Cerebellar cortex (tissue), 1 donor: ENCODE measurements at places on chromosomes 5 and 9.

- no peak for DNase-seq
Measured at GRCh38 chr9:121349009-121349408, 21.0 kb downstream of the STOM start.

DNA sequence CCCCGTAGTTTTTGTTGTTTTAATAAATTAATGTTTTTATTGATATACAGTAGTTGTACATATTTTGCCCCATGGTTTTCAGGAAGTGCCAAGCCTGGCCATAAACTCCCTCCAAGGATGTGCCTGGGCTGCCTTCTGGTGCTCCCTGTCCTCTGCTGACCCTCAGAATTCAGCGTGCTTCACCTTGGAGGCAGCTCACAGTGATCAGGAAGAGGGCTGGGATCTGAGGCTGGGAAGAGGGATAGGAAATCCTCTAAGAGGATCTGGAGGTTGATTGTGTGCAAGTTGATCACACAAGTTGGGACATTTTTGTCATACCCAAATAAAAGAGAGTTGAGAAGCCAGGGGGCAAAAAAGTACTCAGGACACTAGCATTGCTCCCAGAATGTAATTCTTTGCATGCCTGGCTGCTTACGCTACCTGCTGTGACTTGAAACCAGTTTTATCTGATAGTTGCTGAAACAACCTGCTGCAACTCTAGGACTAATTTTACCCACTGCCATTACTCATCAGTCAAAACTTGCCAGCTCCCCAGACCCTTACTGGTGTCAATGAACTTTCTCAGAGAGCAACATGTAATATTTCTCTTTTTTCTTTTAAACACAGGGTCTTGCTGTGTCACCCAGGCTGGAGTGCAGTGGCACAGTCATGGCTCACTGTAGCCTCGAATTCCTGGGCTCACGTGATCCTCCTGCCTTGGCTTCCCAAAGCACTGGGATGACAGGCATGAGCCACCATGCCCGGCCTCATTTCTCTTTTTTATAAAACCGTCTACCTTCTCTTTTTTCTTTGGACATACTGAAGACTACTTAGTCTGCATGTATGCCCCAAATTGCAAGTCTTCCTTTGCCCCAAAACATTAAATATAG lies 29.0 kb downstream of the PDE6A start:
- DNase-seq = no peak

DNA sequence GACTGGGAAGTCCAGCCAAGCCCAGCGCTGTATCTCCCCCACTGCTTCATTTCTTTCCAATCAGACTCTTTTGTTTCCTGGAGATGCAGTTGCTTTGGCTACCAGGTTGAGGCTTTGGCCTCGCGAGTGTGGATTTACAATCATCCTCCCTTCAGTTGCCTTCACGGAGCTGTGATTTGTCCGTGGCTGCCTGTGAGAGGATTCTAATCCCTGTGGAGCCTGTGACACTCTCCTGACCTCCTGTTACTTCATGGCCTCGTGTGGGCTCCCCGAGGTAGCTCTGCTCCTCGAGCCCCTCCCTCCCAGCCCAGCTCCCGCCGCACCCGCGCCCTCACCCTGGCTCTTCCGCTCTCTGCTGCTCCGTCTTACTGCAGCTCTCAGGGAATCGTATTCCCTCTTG lies 107.2 kb upstream of the STC2 start:
- no peak for DNase-seq

DNA sequence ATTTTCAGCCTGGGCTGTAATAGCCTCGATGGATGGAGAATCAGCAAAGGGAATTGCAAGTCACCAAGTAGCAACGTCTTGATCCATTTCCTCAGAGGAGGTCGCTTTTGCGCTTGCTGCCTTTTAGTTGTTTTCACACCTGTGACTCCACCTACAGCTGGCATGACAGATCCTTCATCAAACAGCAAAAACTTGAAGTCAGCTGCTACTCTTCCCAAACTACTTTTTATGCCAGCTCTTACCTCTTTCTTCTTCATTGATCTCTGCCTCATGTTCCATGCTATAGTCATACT lies 107.7 kb downstream of the MAT2B start:
- no peak for DNase-seq

DNA sequence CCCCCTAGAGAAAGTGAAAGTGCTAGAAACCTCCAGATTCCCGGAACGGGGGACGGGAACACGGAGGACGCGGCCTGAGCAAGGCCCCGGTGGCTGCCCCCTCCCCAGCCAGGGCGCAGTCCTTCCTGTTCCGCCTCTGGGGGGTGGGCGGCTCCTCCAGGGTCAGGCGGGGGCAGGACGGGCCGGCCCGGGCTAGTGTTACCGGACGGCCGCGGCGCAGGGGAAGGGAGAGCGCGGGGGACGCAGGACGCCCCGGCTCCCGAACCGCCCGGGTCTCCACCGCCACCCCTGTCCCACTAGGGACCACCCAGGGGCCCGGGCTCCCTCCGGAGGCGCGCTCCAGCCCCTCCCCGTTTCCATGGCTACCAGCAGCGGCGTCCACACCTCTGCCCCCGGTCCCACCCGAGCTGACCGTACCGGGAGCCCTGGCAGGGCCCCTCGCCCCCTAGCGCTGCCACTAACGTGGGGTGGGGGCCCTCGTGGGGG lies 579 bp downstream of the SLC12A7 start:
- no peak for DNase-seq

- no peak for DNase-seq
Measured at GRCh38 chr9:108290839-108291585, 564.8 kb downstream of the ACTL7B start.

DNA sequence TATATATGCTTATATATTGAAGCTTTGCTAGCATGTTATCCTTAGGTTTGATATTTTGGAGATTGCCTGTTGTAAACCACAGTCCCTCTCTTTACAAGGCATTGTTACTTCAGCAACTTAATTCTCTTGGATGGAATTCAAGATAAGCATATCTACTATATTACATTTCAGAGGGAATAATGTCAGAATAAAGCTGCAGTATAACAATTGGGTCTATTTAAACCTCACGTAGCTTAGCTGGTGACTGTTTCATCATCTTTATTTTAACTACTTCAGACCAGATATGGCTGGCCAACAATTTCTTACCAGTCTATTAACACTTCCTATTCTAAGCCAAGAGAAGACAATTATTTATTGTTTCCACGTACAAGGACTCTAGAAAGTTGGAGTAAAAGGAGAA lies 27.1 kb downstream of the ZCCHC10 start:
- no peak for DNase-seq

DNA sequence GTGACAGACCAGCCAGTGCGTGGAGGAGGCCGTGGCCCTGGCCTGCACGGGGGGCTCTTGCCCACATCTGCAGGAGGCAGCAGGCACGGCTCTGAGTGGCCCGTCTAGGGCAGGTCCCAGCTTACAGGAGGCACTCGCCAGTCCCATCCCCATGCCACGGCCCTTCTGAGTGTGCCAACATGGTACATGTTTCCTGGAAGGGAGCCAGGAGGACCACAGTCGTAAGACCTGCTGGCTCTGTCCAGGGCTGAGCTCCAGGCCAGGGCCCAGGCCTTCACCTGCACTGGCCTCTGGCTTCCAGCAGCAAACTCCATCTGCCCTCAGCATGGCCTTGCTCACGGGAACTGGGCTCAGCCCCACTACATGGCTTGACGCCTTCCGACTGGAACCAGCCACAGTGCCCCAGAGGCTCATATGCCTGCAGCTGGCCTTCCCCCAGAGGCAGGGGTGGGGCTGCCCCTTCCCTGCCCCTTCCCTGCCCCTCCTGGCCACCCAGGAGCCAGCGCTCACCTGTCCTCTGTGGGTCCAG lies 3.8 kb downstream of the NKD2 start:
- no peak for DNase-seq

GRCh38 chr9:104027295-104027694 lies 66.8 kb upstream of the SMC2 start:
- DNase-seq = no peak

- DNase-seq = no peak
Measured at GRCh38 chr9:2602704-2603116, 18.9 kb upstream of the VLDLR start.

GRCh38 chr5:132420706-132421272 lies 51.3 kb downstream of the SLC22A5 start:
- DNase-seq = no peak

DNA sequence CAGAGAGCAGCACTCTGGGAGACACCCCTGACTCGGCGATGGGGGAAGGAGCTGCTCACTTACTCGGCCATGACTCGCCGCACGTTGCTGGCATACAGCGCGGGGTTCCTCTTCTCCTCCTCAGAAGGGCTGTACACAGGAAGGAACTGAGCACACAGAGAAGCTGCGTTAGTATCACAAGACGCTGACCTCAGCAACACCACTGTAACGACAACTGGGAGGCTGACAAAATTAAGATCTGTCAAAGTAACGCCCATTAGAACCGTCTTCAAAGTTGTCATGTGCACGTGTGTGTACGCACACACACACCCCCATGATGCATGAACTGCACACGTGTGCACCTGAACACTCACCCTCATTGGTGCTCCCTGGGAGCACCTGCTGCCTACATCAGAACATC lies 32.1 kb upstream of the SLC6A3 start:
- DNase-seq = no peak

DNA sequence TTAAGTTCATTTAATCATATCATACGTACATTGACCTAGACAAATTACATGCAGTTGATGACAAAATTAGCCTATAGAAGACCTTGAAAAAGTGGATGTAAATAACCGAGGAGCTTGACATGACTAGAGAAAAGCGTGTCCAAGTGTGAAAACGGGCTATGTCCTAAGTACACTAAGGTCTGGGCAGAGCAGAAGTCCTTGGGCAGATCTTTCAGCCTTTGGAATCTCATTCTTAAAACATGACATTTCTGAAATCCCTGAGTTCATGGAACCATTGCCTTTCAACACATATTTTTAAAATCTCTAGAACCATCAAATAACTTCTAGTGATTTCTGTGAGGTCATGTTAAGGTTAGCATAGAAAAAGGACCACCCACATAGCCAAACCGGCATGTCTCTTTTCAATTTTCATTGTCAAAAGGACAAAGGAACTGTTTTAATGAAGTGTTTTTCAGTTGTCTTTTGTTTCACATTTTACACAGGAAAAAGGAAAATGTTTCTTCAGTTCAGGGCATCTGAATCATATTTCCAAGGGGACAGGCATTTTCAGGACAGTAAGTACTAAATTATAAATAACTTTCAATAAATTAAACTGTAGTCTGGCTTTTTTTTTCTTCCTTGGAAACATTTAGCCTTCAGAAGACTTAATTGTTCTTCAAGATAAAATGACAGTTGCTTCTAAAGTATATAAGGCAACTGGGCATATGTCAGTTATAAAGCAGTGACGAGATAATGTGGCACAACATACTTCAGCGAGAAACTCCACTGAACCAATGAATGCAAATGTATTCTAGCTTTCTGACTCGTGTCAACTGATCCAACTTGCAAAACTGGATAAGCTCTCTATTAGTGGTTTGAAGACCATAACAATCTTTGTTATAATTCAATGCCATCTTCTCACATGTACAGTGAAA lies 416.8 kb downstream of the NFIB start:
- no peak for DNase-seq

GRCh38 chr9:21901546-21901945 lies 92.6 kb downstream of the CDKN2A start:
- DNase-seq = no peak
